ENCODE measurements at places on chromosomes 2 and 18.

DNA sequence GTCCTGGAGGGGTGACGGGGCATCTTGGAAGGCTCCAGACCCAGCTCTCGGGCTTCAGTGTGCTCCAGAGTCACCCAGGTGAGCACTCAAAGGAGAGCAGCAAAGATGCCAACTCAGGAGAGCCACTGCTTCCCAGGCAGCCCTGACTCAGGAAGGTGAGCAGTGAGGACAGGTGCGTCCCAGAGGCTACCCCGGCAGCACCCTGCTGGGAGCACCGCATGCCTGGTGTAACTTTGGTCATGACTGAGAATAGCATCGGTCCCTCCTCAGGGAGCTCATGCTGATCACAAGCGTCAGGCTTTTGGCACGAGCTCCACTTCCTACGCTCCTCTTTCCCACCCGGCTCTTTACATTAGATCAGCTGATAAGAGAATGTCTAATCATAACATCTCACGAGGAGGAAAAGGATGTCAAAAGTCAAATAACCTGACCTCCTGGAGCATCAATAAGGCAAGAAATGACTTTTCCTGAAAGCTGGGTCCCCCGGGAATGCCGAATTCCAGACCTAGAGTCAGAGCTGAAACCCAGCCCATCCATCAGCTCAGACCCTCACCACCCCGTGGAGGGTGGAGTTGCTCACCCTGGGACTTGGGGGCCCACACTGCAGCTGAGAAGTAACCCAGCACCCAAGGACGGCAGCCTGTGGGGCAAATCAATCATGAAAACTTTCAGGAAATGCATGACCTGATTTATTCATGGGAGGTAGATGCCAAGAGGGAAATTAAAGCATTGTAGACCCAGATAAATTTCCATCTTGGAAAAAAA is 248.8 kb downstream of the ACKR3 start:
- DNase-seq: no peak

DNA sequence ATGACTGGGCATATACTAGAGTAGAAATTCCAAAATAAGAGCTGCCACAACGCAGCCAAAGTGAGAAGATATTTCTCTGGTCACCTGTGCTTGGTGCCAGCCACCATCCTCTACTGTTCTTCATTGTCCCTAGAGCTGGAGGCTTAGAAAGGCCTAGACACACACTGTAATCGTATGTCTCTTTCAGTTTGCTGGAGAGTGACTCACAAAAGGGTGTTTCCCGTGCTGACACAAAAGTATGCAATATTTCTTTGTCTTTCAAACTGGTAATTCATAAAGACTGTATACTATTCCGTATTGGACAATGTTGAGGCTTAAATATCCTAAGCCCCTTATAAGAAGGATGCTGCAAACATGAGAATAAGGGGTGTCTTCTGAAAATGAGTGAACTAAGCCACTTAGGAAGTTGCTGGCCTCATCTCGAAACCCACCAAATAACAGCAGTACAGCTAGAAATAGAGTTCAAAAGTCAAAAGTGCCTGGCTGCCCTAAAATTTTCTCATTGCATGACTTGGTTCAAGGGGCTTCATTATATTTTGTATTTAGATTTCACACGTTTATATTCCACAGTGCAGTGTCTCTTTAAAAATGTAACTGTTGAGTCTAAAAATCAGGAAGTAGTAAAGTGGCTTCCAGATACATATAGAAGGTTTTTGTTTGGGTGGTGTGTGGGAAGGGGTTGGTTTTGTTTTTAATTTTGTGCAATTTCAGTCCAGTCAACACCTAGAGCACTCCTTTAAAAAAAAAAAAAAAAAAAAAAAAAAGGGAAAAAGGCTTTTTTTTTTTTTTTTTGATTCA is 601.1 kb downstream of the ARHGAP15 start:
- peak; percentile 46 for DNase-seq

DNA sequence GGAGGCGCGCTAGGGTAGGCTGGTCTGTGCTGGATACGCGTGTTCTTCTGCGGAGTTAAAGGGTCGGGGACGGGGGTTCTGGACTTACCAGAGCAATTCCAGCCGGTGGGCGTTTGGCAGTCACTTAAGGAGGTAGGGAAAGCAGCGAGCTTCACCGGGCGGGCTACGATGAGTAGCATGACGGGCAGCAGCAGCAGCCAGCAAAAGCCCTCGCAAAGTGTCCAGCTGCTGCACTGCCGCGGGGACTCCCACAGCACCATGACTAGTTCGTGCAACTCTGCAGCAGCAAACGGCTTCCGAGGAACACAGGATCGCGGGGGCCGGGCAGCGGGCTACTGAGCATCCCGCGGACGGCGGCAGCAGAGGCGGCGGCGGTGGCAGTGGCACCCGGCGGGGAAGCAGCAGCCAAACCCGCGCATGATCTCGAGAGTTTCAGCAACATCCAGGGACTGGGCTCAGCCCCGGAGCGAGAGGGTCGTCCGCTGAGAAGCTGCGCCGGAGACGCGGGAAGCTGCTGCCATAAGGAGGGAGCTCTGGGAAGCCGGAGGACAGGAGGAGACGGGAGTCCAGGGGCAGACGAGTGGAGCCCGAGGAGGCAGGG is 368 bp downstream of the TMEFF2 start:
- no peak for DNase-seq

DNA sequence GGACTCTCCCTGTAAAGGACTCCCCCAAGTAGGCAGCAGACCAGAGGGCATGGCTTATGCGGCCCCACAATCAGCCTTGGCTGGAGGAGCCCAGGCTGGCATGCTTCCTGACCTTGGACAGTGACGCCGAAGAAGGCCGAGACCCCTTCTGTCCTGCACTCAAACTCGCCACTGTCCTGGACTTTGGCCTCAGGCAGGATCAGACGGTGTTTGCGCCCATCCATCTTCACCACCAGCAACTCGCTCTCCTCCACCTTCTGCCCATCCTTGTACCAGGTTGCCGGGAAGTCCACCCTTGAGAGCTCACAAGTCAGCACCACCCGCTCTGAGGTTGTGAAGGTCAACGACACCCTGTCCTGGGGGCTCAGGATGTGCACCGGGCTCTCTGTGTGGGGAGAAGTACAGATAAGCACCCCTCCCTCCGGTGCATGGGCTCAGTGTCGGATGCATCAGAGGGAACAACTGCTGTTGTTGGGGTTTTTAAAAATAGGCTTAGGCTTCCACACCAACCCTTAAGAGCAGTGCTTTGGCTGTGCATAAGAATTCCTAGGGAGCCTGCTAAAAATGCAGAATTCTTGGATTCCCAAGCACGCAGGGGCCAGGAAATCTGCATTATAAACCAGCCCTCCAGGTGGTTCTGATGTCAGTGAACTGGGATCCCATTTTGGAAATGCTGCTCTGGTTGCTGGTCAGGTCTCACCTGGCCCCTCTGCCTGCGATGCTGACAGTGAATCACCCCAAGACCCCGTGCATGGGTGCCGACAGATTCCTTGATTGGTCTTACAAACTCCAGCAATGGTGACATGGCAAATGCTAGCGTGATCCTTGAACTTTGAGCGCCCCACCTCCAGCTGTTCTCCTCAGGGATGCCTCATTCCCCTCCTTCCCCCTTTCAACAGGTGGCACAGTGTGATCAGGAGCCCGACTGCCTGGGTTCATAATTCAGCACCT is 5.9 kb downstream of the OBSL1 start:
- DNase-seq: no peak

DNA sequence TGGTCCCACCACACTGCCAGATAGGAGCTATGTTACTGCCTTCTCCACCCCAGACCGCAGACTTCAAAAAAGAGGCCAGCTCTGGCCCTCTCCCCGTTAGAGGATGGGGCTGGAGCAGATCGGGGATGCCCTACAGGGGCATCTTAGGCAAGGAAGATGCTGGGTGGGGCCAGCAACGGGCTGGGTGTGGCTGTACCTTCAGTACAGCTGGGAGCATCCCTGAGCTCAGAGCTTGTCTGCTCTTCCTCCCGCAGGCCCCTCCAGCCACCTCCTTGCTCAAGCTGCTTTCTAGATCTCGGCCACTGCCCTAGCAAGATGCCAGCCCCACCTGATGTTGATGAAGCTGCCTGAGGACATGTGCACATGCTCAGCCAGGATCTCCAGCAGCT is 9.8 kb downstream of the PTPRN start:
- DNase-seq: no peak

- no peak for DNase-seq
These were observed 18.0 kb upstream of the KLHL23 start for GRCh38 chr2:169715379-169716237.
